SK-MEL-5 (cell line): ENCODE measurements at places on chromosomes 4 and X.

- no peak for DNase-seq
These were observed 337.0 kb downstream of the PDGFC start for GRCh38 chr4:156634612-156635011.

GRCh38 chr4:120156120-120156718 lies 89.6 kb upstream of the MAD2L1 start:
- peak; percentile 71 for DNase-seq

GRCh38 chr4:106287353-106287969 lies 28.5 kb downstream of the TBCK start:
- peak; percentile 25 for DNase-seq

DNA sequence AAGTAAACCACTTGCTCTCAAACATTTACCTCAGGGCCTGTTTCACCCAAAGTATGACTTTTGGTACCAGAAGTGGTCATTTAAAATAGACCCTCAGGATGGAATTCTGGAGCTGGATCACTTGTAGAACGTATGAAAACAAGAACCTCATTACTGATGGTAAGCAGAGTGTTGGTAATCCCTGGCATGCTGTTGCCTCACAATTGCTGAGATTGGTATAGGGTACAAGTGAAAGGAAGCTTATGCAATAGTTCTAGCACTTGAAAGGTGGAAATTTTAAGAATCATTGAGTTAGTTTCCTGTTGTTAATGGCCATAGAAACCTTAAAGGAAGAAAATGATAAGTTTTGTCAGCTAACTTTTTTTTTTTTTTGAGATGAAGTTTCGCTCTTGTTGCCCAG lies 22.3 kb upstream of the THOC2 start:
- no peak for DNase-seq

DNA sequence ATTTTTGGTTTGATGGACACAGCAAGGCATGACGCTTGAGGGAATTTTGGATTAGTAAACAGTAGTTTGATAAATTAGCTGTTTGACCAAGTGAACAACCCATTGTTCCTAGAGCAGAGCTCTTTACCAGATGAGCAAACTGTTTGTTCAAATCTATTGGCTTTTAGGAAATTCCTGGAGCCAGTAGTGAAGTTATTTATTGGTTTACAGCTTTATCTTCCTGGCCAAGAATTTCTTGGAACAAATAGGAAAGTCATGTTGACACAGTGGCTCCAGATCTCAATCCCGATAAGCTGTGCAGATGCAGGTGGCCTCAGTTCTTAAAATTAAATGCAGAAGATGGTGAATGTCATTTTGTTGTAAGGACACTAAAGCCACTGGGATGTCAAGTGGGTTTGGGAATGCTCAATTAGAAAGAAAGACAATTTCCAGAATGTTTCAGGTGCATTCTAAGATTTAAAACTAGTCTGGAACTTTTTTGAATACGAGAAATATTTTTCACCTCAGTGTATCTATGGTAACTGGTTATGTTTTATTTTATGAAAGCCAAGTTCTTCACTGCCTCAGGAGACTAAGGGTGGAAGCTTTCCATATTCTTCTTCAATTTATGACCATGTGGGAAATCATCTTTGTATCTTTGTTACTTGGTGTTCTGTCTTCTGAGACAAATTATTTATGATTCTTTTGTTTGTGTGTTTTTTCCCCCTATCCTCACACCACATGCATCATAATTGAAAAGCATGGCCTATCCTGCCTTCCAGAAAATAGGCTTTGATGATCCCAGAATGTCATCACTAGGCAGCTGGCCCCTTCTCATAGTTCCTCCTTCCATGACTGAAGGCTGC lies 554.5 kb downstream of the STIM2 start:
- DNase-seq = no peak
